Dermis microvascular lymphatic vessel endothelial cell (primary cell): ENCODE measurements at places on chromosomes 7 and 10. TPM values are rescaled to one million over a fixed set of nuclear protein-coding genes. Genes with fewer than 3 reads are reported as not detected.

TSPAN13 gene
- 37.7 and 42.6 TPM in 2 replicates for total RNA-seq

SPDYE6 gene
- not detected in 2 replicates for total RNA-seq

GPR158 gene
- under 0.01 TPM in 1 of 2 replicates, not detected in the other for total RNA-seq

LOXL4 gene
- 0.25 and 0.51 TPM in 2 replicates for total RNA-seq

DNA sequence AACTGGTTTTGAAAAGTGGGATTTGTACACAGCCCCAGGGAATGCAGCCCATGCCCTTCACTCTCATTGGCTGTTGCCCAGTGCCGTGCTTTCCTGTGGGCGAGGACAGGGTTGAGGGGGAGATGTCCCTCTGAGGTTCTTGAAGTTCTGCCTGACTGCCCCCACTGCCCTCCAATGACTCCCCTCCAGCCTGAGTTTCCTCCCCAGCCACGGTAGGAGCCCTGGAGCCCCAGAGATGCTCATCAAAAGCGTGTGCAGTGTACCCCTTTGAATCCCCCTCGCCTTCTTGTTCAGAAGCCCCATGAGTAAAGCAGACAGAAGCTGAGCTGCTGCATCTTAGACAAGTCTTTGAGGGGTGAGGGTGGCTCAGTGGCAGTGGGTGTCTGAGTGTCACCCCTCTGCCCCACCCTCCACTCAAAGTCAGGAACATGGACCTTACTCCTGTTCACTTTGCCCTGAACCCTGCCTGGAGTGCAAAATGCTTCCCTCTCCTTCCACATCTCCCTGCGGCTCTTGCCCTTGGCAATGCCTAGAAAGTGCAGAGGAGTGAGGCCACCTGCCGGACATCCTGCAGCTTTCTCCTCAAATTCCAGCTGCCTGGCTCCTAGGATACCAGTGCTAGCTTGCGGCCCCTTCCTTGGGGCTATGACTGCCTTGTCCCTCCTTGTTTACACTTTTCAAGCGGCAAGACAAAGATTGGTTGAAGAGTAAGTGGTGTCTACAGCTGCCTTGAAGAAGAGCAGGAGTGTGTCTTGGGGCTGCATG, 19.9 kb downstream of the FAM241B start:
- DNase-seq, result no peak

DNA sequence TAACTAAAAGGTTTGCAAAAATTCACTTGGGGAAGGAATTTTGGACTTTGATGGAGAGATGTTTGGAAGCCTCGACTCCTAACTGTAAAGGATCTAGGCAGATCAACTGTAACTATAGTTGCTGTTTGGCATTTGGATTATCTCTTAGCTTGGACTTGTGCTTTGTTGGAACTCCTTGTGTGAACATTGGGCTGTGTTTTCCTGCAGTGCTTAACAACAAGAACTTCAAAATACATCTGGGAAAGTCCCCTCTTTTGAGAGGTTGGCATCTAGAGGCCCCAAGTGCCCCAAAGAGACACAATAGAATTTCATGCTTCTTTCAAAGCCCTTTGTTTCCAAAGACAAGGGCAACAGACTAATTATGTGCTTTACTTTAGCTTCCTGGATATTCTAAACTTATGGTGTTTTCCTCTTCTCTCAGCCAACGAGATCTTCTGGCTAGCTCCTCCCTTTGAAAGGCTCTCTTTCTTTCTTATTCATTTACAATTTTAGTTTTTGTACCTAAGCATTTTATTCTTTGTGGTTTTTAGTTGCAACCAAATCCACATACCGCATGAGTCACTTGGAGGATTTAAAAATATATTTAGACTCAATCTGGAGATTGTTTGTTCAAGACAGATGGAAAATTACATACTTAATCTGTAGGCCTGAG, 11.6 kb downstream of the ABCA13 start:
- DNase-seq, result no peak

DNA sequence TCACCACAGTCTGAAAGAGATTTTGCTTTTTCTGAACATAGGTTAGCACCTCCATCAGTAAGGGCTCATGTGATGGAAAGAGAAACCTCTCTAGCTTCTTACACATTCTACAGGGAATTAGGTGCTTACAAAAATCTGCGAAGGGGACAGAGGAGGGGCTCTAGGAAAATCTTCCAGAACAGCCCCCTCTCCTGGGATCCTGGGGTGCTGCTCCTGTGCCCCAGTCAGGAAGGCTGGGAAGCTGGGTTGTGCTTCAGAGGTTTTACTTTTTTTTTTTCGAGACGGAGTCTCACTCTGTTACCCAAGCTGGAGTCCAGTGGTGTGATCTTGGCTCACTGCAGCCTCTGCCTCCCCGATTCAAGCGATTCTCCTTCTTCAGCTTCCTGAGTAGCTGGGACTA, 7.5 kb upstream of the FAM171A1 start:
- DNase-seq, result no peak

GRCh38 chr7:4140933-4141332, 541.2 kb upstream of the FOXK1 start:
- DNase-seq, result no peak

DNA sequence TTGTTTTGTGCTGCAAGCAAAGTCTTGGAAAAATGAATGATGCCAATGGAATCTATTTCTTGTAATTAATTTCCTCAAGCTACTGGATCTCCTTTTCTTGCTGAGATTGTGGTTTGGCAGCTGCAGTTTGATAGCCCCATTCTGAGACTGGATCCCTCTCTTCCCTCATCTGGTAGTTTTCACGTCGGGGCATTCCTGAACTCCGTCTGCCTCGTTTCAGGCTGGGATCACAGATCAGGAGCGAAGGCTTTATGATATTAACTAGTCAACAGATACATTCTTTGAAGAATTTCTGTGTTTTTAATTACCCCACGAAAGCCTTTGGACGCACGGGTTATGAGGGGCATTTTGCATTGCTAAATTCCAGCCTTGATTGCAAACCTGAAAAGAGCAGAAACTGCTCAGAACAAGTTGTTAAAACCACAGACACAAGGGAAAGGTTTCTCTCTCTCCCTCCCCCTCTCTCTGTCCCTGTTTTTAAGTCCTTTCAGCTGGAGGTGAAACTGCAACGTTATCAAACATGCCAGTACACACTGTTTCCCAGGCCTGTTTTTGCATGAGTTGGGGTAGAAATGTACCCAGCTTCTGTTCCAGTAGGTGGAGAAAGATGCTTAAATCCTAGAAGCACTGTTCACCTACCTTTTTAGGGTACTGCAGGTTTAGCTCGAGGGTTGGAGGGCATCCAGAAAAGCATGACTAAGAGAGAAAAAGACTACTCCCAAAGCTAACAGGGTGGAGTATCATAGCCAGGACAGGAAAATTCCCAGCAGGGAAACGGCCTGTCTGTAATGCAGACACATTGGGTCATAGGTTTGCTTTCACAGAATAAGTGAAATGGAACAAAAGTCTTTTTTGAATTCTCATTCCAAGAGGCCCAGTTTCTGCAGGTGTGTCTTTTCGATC, 124.3 kb downstream of the CUX1 start:
- peak; percentile 64 for DNase-seq

GRCh38 chr10:117163061-117163953, 25.2 kb upstream of the VAX1 start:
- DNase-seq, result no peak
